ENCODE measurements at places on chromosomes 1 and 21. TPM values are rescaled to one million over a fixed set of nuclear protein-coding genes. Genes with fewer than 3 reads are reported as not detected.

DNA sequence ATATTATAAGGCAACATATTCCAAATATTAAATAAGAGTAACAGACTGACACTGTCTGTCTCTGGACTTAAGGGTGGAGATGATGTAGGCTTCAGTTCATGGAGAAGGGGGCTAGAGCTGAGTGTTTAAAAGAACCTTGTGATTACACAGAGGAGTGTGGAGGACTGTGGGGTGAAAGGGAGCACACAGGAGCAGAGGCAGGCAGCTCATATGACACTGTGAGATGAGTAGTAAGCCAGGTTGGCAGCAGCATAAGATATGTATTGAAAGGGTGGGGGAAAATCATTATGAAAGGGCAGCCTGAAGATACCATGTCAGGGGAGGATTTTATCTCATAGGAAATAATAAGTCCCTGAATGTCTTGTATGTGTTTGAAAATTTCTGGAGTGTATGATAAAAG lies 104.5 kb downstream of the AK5 start:
- no peaks in the 10 kb centered on the region for H3K36me3 ChIP-seq
- no peaks in the 10 kb centered on the region for H3K27me3 ChIP-seq
- DNase-seq, result no peak
- H3K4me3 ChIP-seq, result no peak overlapping the region
- peaks cover 2% of the 10 kb centered on the region for H3K4me1 ChIP-seq

DNA sequence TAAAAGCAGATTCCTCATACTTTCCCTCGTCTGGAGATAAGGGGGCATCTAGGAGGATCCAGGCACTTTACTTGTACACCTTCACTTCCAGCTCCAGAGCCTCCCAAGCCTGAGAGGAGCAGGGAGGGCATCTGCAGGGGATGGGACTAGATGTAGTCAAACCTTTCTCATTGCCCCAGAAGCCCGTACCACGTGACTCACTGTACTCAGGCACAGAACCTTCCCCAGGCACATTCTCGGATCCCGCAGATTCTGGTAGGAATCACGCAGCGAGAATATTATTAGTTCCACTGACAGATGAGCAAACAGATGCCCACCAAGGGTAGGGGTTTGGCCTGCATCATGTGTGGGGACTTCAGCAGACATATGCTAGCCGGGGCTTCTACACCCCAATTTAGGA lies 25.2 kb upstream of the TNR start:
- no peaks in the 10 kb centered on the region for H3K27me3 ChIP-seq
- no peak overlapping the region for H3K4me3 ChIP-seq
- H3K27ac ChIP-seq, result no peak overlapping the region
- H3K36me3 ChIP-seq, result no peaks in the 10 kb centered on the region
- no peaks in the 10 kb centered on the region for H3K4me1 ChIP-seq

GRCh38 chr21:16517383-16517782 lies 787.6 kb downstream of the USP25 start:
- H3K4me1 ChIP-seq, result no peaks in the 10 kb centered on the region
- H3K27me3 ChIP-seq, result no peaks in the 10 kb centered on the region
- H3K36me3 ChIP-seq, result no peaks in the 10 kb centered on the region
- DNase-seq, result no peak
- H3K4me3 ChIP-seq, result no peak overlapping the region
- H3K27ac ChIP-seq, result no peak overlapping the region

DNA sequence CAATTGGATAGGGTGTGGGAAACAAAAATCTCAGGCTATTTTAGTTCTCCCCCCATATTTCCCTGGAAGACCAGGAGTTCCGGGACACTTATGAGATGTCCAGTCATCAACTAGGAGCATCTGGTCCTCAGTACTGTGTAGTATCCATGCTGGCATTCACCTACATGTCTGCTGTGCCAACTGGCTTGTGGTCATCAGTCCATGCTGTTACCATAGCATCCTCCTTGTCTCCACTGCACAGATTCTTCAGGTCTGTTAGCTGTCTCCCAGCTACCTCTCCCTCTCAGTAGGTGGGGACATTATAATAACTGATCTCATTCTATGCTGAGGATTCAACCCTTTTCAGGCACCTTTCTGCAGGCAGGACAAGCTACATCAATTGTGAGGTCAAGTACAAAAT lies 302.9 kb downstream of the BARHL2 start:
- no peaks in the 10 kb centered on the region for H3K27me3 ChIP-seq
- H3K4me3 ChIP-seq, result no peak overlapping the region
- H3K4me1 ChIP-seq, result no peaks in the 10 kb centered on the region
- no peaks in the 10 kb centered on the region for H3K36me3 ChIP-seq
- H3K27ac ChIP-seq, result no peak overlapping the region

DNA sequence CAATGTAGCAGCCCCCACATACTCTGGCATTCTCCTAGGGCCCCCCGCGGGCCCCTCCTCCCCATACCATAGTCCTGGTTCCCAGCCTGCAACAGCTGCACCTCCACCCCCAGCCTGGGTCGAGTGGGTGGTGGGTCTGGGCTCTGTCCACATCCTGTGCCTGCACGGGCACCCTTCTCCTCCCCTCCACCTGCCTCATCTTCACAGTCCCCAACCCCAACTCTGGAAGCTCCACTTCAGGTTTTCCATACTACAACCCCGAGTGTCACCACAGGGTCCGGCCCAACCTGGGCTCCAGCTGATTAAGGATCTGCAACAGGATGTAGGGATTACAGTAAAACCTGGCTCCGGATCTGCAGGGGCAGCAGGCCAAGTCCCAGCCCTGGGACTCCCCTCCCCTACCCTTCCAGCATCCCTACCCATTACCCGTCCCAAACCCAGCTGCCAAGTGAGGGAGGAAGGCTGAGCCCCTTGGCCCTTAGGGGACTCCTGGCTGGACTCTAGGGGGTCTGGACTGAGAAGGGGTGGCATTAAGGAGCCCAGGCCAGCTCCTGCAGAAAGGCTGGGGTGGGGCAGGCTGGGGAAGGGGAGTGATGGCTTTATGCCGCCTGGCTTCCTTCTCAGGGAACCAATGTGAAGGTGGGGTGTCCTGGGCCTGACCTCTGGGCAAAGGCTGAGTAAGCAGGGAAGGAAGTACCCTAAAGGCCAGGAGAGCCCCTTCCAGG lies 116.8 kb downstream of the CASZ1 start:
- no peak overlapping the region for H3K27ac ChIP-seq
- no peaks in the 10 kb centered on the region for H3K4me1 ChIP-seq
- no peak overlapping the region for H3K4me3 ChIP-seq

DNA sequence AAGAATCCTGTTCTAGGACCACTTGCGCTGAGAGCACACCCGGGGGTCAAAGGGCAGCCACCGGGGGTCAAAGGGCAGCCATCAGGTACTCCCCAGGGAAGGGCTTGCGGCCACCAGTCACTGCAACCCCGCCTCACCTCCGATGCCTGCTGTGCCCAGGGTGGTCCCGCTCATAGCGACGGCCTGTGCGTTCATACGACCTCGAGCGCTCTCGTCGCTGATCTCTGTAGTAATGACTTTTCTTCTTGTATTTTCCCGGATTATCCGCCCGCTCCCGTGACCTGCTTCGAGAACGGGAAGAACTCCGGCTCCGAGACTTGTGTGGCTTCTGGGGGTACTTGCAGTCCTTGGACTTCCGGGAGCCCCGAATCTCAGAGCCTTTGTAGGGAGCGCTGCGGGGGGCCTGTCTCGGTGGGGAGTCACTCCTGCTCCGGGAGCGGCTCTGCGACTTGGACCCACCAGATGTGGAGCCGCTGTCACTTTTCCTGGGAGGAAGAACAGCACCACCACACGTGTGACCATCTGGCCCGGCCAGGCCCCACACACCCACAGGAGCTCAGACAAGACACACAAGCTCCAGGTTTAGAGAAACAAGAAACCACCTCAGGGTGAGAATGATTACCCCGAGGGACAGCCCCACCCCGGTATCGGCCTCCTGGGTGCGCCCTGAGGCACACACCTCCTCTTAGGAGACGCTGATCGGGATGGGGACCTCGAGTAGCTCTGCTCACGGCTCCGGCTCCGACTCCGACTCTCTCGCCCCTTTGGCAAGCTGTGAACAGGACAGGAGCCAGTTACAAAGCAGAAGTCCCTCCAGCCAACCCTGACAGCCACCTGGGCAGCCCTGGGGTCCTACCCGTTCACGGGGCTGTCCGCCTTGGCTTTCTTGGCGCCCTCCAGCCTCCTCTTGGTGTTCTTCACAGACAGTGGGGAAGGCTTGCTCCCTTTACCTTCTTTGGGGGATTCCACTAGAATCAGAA lies 11.7 kb downstream of the CCNL2 start:
- no peaks in the 10 kb centered on the region for H3K4me1 ChIP-seq
- H3K27ac ChIP-seq, result no peak overlapping the region
- H3K4me3 ChIP-seq, result no peak overlapping the region

DNA sequence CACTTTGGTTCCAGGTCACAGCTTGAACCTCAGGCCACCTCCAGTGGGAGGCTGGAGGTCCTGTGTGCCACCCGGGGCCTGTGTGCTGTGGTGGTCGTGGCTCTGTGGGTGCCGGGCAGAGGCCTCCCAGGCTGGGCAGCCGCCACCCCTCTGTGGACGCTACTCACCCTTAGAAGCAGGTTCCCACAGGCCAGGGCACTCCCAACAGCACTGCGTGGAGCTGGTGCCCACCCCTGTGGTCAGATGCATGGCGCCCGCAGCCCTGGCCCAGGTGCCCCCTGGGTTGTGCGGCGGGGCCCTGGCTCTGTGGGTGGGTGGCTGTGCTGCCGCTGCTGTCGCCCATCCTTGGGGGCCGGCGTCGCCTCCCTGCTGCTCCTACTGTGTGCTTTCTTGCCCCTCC lies 39.7 kb downstream of the SKI start:
- H3K27me3 ChIP-seq, result no peaks in the 10 kb centered on the region
- H3K4me3 ChIP-seq, result no peak overlapping the region
- peaks cover 82% of the 10 kb centered on the region for H3K4me1 ChIP-seq
- H3K27ac ChIP-seq, result no peak overlapping the region
- DNase-seq, result no peak

DNA sequence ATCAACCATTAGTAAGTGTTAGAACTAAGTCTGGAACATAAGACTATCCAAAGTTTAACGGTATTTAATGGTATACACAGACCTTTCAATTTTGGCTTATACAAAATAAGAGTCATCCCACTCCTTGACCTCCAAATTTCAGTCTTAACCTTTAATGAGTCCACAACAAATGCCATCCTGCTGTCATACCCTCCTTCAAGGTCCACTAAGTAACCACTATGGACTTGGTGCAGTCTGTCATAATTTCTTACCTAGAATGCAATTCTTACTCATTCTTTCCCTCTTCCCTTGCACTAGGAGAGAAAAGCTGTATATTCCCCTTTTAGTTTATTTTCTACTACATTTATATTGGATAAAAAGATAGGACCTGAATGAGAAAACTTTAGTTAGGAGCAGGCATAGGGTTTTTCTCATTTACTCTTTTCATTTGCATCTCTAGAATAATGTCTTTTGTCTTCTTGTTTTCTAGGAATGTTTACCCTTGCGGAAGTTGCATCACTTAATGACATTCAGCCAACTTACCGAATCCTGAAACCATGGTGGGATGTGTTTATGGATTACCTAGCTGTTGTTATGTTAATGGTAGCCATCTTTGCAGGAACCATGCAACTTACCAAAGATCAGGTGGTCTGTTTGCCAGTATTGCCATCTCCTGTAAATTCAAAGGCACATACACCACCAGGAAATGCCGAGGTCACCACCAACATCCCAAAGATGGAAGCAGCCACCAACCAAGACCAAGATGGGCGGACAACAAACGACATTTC lies 62.1 kb upstream of the ZNF326 start:
- no peak for DNase-seq
- H3K36me3 ChIP-seq, result peaks cover 29% of the 10 kb centered on the region
- H3K27ac ChIP-seq, result no peak overlapping the region
- H3K4me1 ChIP-seq, result no peaks in the 10 kb centered on the region

DNA sequence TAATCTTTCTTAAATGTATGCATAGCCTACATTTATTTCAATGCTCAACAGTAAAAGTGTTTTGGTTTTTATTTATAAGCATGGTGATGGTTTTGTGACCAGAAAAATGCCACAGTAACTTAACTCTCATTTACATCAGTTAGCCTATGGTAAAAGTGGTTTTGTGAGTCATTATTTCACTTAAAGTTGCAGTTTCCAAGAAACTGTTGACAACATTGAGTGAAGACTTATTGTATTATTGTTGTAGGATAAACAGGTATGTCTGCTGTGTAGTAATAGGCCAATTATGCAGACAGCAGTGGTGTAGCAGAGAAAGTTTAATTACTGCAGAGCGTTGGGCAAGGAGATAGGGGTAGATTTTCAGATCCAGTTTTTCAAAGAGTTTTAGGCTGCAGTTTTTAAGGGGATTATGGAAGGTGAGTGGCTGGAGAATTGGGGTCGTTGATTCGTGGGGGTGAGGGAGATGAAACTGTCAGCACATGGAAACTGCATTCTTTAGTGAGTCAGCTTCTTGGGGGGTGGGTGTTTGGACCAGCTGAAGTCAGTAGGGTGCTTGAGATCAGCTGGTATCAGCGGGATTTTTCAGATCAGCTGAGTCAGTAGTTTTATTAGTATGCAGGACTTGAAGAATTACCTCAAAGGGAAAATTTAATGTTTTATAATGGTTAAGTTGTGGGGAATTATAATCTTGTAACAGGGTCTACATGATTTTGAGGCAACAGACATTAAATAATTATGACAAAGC lies 168.7 kb upstream of the FMN2 start:
- H3K36me3 ChIP-seq, result no peaks in the 10 kb centered on the region
- no peak overlapping the region for H3K27ac ChIP-seq
- no peak overlapping the region for H3K4me3 ChIP-seq
- no peak for DNase-seq

DNA sequence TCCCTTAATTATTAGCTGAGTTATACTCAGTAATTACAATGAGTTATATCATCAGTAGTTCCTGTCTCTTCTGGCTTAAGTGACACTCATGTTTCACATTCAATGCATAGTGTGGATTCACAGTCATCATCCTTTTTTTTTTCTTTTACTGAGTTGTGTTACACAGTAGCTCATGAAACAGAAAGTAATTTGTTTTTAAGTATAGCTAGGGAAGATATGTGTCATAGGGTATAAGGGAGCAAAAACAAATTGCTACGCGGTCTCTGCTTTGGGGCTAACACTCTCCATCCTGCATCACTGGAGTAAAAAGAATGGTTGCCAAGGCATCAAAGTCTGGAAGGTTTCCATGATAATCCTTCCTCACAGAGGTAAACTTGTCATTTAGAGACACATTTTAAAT lies 971.7 kb upstream of the NCAM2 start:
- H3K27me3 ChIP-seq, result no peaks in the 10 kb centered on the region
- no peaks in the 10 kb centered on the region for H3K36me3 ChIP-seq
- no peak overlapping the region for H3K27ac ChIP-seq
- no peaks in the 10 kb centered on the region for H3K4me1 ChIP-seq
- no peak for DNase-seq

- no peaks in the 10 kb centered on the region for H3K36me3 ChIP-seq
- H3K4me1 ChIP-seq, result no peaks in the 10 kb centered on the region
- H3K27me3 ChIP-seq, result no peaks in the 10 kb centered on the region
- no peak for DNase-seq
- no peak overlapping the region for H3K27ac ChIP-seq
- no peak overlapping the region for H3K4me3 ChIP-seq
Observed at GRCh38 chr1:221316491-221317056, 425.3 kb downstream of the DUSP10 start.

RHCE gene
- 1.0 TPM for total RNA-seq

AMY2A gene
- total RNA-seq, result 1.6 TPM

DDR2 gene
- 0.58 TPM for total RNA-seq

KCNJ10 gene
- not detected for total RNA-seq

NAV1 gene
- 4.7 TPM for total RNA-seq

ACTL8 gene
- not detected for total RNA-seq

CFH gene
- 7.7 TPM for total RNA-seq

Measured in T-cell (primary cell).